Activated T-helper 1 cell treated with anti-CD3 and anti-CD28 coated beads, Interleukin-12 subunit alpha, Interleukin-12 subunit beta, Interleukin-2, Interleukin-4 antibody, amounts not matched to agents 30 ng/mL and 10 ng/mL and 1 ng/mL, durations not matched to agents 14 hours and 24 hours and 36 hours (primary cell): ENCODE measurements at places on chromosomes 1 and 21. TPM values are rescaled to one million over a fixed set of nuclear protein-coding genes. Genes with fewer than 3 reads are reported as not detected.

- DNase-seq, result no peak
Observed at GRCh38 chr1:93705892-93706500, 24.4 kb upstream of the BCAR3 start.

C1orf94 gene
- total RNA-seq, result not detected in 2 replicates

DNA sequence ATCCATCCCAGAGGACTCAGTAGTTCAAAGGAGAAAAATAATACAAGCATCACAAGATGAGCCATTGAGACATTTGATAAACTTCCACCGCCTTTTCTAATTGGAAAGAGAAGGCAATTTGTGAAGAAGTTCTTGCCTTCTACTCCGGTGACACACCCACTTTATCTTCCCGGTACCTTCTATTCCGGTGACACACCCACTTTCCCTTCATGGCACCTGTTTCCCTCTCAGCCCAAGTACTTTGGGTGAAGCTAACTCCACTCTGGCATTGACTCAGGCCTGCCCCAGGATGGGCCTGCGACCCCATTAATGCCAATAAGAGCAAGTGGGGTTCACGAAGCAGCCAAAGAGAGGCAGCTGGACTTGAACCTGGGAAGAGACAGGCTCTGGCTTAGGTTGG lies 38.2 kb downstream of the CLDN14 start:
- no peak for DNase-seq

GUCA2B gene
- not detected in 2 replicates for total RNA-seq

C1orf210 gene
- not detected in 2 replicates for total RNA-seq

GRCh38 chr1:162645666-162646065 lies 13.4 kb downstream of the DDR2 start:
- DNase-seq, result no peak

DNA sequence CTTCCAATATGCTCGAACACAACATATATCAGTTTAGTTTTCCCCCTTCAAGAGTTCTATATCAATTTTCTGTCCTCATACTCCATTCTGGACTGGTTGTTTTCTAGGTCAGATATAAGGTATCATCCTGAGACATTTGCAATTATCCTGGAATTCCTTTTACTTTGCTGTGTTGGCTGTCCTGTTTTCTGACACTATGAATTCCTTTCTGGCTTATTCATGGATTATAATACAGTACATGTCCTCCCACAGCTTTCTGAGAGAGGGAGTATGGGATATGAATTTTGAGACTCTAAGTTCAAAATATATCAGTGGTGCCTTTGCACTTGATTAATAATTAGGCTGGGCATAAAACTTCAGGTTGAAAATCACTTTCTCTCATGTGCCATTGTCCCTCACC lies 11.9 kb downstream of the PHTF1 start:
- no peak for DNase-seq

DNA sequence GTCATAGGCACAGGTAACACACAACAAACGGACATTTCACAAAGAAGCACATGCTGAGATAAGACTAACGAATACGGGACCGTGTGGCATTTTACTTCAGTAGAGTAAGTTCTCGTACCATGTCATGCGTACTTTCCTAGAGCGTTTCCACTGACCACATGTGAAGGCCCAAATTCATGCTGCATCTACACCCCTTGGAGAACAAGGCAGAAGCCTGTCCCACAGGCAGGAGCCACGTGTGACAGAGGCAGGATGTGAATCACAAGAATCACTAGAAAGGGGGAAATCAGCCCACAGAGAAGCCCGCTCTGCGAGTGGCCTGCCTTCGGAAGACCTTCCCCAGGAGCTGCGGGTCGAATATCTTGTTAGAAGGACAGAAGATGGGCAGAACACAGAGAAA lies 41.8 kb downstream of the URB1 start:
- no peak for DNase-seq

KRTAP10-1 gene
- not detected in 2 replicates for total RNA-seq

DNA sequence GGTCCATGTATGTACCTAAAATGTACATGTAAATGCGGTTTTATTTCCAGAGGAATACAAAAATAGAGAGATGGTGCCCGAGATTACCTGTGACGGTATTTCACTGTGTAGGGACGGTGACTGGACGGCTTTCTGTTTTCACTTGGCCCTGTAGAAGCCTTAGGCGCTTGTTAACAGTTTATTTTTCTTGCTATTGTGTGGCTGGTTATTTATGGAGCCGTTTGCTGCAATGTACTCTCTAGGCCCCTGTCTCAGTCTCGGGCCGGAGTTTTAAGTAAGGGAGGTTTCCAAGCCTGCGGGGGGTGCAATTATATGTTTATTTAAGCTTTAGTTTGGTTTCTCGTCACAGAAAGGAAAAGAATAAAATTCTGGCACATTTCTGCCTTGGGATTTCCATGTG lies 413 bp downstream of the EFCAB7 start:
- no peak for DNase-seq

GRCh38 chr1:5911157-5911556 lies 81.1 kb downstream of the NPHP4 start:
- DNase-seq, result no peak

GRCh38 chr1:187471555-187471954 lies 642.8 kb downstream of the PLA2G4A start:
- no peak for DNase-seq

GRCh38 chr21:27464648-27465047 lies 497.8 kb upstream of the ADAMTS5 start:
- DNase-seq, result no peak

DNA sequence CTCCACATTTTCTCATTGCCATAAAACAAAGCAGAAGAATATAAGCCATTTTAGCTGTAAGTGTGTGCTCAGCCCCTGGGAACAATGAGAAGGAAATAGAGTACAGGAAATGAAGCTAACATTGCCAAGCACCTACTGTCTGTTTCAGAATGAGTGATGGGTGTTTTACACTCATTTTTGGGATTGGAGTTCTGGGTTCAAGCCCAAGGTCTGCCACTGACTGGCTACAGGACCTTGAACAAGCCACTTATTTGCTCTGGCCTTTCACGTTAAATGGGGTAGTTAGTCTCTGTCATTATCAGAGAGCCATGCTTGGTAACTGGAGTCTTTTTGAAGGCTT lies 80.7 kb upstream of the KAZN start:
- no peak for DNase-seq

CD1C gene
- total RNA-seq, result 0.20 and 0.23 TPM in 2 replicates

TNFRSF9 gene
- total RNA-seq, result 57.0 and 60.5 TPM in 2 replicates

OR2T10 gene
- not detected in 2 replicates for total RNA-seq

DNA sequence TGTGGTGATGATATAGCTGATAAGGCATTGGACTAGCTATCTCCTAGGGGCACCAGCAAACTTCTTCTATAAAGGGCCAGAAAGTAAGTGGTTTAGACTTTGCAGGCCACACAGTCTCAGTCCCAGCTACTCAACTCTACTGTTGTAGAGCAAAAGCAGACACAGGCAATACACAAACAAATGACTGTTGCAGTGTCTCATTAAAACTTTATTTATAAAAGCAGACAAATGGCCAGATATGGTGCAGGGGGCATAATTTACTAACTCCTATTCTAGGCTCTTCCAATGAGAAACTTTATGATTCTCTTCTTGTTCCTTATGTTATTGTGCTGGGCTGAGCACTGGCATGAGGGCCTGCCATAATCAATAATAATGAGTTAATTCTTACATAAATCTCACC lies 176.8 kb upstream of the POU3F1 start:
- DNase-seq, result no peak

DNA sequence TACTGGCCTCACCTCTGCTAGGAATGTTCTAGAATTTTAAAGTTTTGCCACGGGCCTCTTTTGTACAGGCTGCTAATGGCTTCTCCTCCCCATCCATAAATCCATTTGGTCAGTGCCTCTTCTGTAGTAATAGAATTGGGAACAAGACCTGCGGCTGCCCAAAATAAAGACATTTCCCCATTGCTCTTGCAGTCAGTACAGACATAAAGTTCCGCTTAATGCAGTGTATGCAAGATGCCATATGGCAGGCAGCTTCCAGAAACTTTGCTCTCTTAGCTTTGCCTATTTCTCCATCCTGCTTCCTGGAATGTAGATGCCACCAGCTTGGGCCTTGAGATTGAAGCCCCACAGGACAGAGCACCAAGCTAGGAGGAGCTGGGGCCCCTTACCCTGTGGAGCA lies 3.7 kb upstream of the SLC2A5 start:
- no peak for DNase-seq

GRCh38 chr1:64864018-64864940 lies 102.1 kb downstream of the JAK1 start:
- peak; percentile 16 for DNase-seq
